Aorta (tissue), 5 donors: ENCODE measurements at places on chromosomes 4 and X. TPM values are rescaled to one million over a fixed set of nuclear protein-coding genes. Genes with fewer than 3 reads are reported as not detected.

- no peak overlapping the region for H3K27ac ChIP-seq
- DNase-seq: no peak
- no peaks in the 10 kb centered on the region for H3K4me1 ChIP-seq
- no peaks in the 10 kb centered on the region for H3K36me3 ChIP-seq
Measured at GRCh38 chrX:136794080-136794479, 13.3 kb upstream of the ARHGEF6 start.

GRCh38 chr4:101155945-101156344 lies 191.4 kb downstream of the PPP3CA start:
- no peak overlapping the region for H3K27ac ChIP-seq
- H3K4me1 ChIP-seq: peaks cover 2% of the 10 kb centered on the region
- DNase-seq: no peak

The WDR19 gene
- 63.4 TPM for total RNA-seq

DNA sequence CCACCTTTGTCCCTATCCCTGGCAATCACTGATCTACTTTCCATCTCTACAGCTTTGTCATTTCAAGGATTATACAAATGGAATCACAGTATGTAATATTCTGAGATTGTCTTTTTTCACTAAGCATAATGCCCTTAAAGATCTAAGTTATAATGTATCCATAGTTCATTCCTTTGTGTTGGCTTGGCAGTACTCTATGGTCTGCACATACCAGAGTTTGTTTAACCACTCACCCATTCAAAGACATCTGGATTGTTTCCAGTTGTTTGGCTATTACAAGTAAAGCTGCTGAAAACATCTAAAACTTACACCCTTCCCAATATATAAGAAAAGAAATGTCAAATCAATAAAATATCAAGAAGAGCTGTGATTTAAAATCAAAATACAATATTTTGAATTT lies 26.0 kb upstream of the AWAT1 start:
- no peaks in the 10 kb centered on the region for H3K36me3 ChIP-seq
- no peak for DNase-seq
- H3K27ac ChIP-seq: no peak overlapping the region

The GATA1 gene
- total RNA-seq: 0.57 TPM

The MAGEC2 gene
- not detected for total RNA-seq

The PCYT1B gene
- total RNA-seq: 1.3 TPM

GRCh38 chrX:3550160-3550751 lies 163.2 kb downstream of the PRKX start:
- no peaks in the 10 kb centered on the region for H3K36me3 ChIP-seq
- no peak overlapping the region for H3K4me3 ChIP-seq
- no peak overlapping the region for H3K27ac ChIP-seq
- no peaks in the 10 kb centered on the region for H3K27me3 ChIP-seq
- no peaks in the 10 kb centered on the region for H3K4me1 ChIP-seq

DNA sequence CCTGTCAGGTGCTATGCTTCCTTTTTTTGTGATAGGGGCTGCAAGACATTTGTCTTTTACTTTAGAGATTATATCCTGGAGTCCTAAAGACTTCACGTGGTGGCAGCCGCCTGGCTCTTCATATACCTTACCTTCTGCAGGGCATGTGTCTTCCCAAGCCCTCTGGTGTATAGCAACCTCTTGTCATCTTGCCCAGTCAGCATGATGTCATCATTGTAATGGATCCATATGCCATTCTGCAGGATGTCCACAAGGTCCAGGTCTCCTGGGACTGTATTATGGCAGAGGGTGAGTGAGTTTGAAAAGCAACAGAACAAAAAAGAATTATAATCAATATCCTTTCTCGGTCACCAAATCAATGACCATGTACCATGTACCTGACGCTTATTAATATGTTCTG lies 82.2 kb upstream of the SCOC start:
- H3K27me3 ChIP-seq: no peaks in the 10 kb centered on the region
- no peak overlapping the region for H3K4me3 ChIP-seq
- DNase-seq: no peak
- no peaks in the 10 kb centered on the region for H3K36me3 ChIP-seq
- no peak overlapping the region for H3K27ac ChIP-seq
